ENCODE measurements at places on chromosomes 13 and 19.

- DNase-seq = no peak
These were observed 4.4 kb upstream of the TUBA3C start for GRCh38 chr13:19185865-19186645.

GRCh38 chr19:11373885-11374432, 507 bp upstream of the SWSAP1 start:
- DNase-seq = no peak

DNA sequence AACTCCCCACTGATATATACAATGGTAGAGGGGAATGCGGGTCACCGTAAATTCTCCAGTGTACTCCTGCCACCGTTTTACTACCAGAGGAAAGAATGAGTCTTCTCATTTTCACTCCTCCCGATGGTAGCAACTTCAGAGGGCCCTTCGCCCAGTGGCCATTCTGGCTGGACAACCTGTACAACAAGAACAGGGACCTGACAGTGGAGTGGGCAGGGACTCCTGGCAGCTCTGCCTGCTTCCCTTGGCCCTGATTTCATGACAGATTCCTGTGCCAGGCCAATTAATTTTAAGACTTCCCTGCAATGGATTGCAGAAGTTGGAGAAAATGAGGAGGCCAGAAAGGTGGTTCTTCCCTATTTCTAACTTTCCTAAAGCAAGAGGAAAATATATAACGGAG, 148.9 kb downstream of the GPC6 start:
- no peak for DNase-seq

DNA sequence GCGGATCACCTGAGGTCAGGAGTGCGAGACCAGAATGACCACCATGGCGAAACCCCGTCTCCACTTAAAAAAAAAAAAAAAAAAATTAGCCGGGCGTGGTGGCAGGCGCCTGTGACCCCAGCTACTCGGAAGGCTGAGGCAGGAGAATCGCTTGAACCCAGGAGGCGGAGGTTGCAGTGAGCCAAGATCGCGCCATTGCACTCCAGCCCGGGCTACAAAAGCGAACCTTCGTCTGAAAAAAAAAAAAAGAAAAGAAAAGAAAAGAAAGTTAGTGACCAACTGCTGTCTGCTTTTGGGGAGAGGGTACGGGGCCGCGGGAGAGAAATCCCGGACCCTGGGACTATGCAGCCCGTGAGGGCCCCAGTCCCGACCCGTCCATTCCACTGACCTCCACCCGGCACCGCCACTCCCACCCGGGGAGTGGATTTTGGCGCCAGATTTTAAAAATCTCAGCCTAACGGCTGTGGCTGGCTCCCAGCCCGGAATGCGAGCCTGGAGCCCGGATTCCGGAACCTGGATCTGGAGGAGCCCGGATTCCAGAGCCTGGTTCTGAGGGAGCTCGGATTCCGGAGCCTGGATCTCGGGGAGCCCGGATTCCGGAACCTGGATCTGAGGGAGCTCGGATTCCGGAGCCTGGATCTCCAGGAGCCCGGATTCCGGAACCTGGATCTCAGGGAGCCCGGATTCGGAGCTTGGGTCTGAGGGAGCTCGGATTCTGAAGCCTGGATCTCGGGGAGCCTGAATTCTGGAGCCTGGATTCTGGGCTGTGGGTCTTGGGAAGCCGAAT, 6.1 kb upstream of the LMNB2 start:
- no peak for DNase-seq

DNA sequence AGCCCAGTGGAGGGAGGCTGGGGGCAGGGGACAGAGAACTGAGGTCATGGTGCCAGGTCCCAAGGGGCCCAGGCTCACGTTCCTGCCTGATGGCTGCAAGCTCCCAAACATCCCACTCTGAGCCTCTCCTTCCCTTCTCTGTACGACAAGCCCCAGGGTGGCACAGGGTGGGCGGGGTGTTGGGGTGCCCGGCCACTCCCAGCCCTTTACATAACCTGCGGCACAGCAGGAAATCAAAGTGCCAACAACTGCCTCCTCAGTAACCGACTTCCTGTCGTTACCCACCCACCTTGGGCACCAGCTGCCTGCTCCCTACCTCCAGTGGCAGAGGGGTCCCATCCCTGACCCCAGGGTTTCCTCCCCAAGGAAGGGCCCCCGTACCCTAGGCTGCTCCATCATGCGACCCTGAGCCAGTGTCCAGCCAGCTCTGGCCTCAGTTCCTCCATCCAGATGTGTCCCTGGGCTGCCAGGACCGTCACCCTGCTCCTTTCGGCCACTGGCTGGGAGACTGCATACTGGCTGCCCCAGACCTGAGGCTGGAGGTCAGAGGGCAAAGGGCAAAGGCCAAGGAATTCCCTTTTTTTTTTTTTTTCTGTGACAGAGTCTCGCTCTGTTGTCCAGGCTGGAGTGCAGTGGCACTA, 27.7 kb upstream of the NFIC start:
- DNase-seq = no peak

GRCh38 chr13:114015969-114016295, 42.1 kb upstream of the C13orf46 start:
- no peak for DNase-seq

GRCh38 chr19:53581871-53582279, 43.9 kb downstream of the ZNF331 start:
- no peak for DNase-seq

DNA sequence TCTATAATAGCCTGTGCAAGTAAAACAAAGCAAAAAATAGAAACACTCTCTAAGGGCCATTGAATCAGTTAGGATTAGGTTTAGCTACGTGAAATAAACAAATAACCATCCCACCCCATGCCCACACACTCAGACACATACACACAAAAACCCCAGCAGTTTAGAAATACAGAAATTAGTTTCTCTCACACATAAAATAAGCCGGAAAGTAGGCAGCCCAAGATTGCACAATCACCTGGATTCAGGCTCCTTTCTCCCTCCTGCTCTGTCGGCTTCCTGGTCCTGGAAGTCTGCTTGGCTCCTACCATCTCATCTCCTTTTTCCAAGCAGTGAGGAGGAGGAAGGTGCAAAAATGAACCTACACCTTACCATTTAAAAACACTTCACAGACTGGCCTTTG, 22.6 kb upstream of the USP12 start:
- DNase-seq = no peak

DNA sequence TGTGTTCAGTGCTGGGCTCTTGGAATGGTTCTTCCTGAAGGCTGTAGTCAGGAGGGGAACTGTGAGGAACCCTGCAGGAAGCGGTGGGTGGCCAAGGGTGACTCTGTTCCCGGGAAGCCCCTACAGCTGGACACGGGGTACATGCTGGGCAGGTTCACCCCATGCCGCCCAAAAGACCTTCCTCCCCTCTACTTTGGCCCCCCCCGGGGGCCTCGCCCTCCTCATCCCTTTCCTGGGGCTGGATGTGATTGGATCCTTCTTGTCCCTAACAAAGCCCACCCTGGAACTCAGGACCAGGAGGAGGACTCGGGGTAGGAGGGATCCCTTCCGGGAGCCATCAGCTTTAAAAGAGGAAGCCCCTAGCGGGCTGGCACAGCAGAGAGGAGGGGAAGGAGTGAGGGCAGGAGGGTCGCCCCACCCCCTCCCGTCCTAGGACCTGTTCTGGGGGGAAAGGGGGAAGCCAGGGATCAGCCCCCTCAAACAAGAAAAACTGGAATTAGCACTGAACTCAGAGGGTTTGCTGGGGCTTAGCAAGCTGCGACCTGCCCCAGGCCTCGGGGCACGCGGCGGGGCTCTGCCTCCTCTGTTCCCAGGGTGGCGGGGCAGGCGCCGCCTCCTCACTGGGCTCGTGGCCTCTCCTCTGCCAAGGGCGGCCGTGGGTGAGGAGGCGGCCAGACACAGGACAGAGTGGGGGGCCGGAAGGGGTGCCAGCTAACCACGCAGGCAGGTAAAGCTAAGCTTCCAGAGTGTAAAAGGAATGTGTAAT, 4.0 kb downstream of the CEBPA start:
- no peak for DNase-seq

GRCh38 chr13:23449398-23450162, 16.1 kb upstream of the SACS start:
- no peak for DNase-seq

- DNase-seq = no peak
These were observed 107.4 kb upstream of the CSNK1A1L start for GRCh38 chr13:37212826-37213225.

GRCh38 chr13:32019612-32020233, 11.9 kb upstream of the FRY start:
- no peak for DNase-seq

DNA sequence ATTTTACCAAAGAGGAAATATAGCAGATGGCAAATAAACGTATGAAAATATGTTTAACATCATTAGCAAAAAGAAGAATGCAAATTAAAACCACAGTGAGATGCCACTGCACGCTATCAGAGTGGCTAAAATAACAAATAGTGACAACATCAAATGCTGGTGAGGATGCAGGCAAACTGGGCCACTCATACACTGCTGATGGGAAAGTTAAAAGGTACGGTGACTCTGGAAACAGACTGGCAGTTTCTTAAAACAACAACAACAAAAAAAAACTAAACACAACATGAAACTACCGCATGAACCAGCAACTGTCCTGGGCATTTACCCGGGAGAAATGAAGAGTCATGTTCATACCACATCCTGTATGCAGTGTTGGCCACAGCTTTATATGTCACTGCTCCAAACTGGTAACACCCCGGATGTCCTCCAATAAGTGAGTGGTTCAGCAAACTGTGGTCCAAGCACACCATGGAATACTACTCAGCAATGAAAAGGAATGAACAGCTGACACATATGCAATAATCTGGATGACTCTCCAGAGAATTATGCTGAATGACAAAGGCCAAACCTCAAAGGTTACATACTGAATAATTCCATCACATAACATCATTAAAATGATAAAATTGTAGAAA, 22.3 kb downstream of the EPS15L1 start:
- peak; percentile 39 for DNase-seq

DNA sequence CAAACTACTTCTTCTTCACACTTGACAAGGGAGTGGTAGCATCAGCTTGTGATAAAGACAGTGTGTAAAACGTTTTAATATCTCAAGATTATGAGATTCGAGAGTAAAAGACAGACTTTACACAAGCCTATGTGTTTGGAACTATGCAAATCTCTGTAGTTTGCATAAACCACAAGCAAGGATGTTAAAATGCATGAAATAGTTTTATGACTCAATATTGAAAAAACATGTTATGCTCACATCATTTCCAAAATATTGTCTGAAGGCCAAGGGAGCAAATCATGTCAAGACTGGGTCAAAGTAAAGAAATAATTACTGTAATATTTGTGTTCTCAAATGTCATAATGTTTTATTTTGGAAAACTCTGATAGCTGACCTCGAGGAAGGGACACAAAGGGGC, 316.8 kb upstream of the KLF12 start:
- no peak for DNase-seq

DNA sequence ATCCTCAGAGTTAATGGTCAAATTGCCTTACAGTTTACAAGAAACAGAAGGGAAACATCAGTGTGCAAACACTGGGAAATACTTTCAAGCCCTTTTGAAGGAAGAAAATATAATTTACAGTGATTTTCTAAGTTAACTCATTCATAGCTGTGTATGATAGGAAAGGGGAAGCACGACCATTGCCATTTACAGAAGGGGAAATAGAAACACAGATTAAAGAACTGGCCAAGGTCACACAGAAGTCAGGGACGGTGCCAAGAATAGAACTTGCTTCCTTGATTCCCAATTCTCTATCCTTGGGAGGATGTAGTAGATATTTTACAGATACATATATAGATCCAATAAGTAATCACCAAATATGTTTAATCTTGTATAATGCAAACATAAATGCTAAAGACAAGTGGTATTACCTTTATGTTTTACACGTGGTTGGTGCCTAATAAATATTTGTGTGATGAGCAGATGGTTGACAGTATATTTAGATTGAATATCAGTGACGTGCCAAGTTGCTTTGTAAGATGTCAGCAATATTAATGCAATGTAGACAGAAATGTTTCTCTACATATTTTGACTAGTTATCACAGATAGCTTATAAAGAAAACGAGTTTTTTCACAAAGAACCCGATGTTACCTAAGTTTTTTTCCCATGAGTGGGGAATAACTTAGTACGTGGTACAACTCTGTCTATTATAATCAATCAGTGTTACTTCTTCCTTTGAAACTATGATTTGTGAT, 73.1 kb downstream of the FLT1 start:
- DNase-seq = no peak

- DNase-seq = no peak
These were observed 142.1 kb downstream of the POSTN start for GRCh38 chr13:37456506-37456905.

- no peak for DNase-seq
These were observed 1193.1 kb upstream of the MIR17HG start for GRCh38 chr13:90154311-90154960.

DNA sequence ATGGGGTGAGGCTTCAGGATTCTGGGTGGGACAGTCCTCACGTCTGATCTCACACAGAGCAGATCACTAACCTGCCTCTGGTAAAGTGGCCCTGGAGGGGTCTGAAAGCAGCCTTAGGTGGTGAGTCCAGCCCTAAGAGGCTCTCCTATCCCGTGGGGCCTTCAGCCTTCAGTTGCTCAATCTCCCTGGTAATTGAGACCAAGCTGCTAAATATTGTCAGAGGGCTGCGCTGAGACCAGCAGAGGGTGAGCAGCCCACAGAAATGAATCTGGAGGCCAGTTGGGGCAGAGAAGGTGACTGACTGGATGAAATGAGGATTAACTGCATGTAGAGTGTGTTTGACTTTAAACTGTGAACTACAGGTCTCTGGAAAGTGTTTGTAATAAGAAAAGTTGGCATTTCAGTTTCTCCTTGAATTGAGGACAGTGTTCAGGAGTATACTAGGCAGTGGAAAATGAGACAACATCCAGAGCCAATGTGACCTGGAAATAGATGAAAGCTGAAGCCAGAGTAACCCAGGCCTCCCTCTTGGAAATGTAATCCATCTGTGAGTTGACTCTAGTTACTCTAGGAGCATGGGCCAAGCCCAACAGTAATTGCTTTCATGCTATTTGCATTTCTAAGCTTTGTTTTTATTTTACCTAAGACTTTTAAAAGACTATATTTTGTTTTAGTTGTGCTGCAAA, 14.3 kb upstream of the HSPH1 start:
- DNase-seq = no peak

DNA sequence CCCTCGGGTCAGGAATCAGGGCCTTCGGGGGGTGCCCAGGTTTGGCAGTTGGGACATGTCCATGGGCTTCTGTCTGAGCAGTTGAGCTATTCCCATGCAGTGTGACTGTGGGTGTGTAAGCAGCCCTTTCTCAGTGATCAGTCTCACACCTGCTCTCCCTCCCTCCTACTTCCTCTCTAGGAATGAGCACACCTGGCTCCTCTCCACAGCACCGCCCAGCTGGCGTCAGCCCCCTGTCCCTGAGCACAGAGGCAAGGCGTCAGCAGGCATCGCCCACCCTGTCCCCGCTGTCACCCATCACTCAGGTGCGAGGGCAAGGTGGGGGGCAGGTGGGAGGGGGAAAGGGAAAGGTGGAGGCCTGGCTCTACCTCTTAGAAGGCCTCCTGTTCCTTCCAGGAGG, 25.9 kb downstream of the COMP start:
- no peak for DNase-seq

DNA sequence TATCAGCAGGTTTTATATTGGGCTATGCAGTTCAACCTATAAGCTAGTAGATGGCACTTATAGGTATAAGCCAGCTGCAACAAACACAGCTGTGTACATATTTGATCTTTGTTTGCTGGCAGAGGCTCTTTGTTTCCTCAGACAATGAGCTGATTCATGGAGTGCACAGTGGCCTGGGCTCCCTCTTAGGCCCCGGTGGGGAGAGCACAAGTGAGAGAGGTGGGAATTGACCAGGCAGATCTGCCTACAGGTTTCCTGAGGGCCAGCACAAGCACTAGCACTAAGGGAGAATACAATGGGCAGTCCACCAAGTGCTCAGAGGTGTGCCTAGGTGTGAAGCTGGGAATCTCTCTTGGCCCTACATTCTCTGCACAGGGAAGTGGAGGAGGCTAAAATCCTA, 1390.7 kb downstream of the SLITRK5 start:
- no peak for DNase-seq

All from activated T-helper 1 cell treated with anti-CD3 and anti-CD28 coated beads, Interleukin-12 subunit alpha, Interleukin-12 subunit beta, Interleukin-2, Interleukin-4 antibody, amounts not matched to agents 30 ng/mL and 10 ng/mL and 1 ng/mL, durations not matched to agents 14 hours and 24 hours and 36 hours (primary cell).